NCI-H69 (cell line): ENCODE measurements at places on chromosomes 11 and 22.

DNA sequence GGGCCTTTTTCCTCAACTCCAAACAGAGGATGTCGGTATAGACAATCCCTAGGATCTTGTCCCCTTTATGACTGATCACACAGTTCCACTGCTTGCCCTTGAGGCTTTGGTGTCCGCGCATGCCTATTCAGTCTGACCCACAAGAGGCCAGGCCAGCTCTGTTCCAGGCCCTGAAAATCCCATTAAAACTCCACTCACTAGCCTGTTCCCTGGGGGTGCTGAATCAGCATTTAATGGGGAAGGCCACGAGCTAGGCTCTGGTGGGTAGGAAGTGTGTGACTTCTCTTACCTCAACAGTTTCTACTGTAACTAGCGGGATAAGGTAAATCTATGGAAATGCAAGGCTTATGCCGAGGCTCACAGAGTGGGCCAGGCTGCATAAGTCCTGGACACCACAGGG lies 117.7 kb downstream of the PTPRJ start:
- DNase-seq = no peak

DNA sequence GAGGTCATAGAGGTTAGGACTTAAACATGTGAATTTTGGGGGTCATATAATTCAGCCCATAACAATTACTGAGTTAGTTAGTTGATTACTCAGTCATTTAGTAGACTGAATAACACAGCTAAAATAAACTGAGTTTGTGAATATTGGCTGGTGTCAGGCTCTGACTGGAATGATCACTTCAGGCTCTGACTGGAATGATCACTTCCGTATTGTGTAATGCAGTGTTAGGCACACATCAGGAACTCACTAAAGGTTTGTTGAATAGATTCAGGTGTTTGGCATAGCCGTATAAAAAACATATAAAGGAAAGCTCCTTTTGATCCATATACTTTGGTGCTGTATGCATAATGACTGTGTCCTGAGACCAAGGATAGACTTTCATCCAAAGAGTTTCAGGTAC lies 610.5 kb downstream of the INSC start:
- DNase-seq = no peak

- DNase-seq = no peak
These were observed 24.1 kb downstream of the LARGE1 start for GRCh38 chr22:33896154-33896553.

- DNase-seq = peak; percentile 25
These were observed 8.2 kb upstream of the SYT8 start for GRCh38 chr11:1826552-1827094.

- peak; percentile 78 for DNase-seq
These were observed 645 bp downstream of the CDC42BPG start for GRCh38 chr11:64843686-64844329.

DNA sequence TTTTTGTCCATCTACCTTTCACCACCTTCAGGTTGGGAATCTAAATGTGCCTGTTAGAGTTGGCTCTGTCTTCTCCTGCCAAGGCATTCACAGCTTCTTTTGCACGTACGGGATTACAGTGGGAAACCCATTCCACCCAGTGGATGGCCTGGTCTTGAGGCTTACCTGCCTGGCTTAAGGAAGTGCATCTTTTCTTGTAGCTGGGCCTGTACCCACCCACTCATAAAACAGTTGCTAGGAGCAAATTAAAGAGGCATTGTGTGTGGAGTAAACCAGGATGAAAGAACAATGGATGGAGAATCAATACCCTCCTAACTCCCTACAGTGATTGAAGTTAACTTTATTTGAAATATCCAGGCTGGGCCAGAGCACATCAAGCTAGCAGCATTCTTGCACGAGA lies 71.6 kb downstream of the TEAD1 start:
- DNase-seq = peak; percentile 80

GRCh38 chr11:20258376-20258895 lies 98.2 kb upstream of the DBX1 start:
- DNase-seq = peak; percentile 77

DNA sequence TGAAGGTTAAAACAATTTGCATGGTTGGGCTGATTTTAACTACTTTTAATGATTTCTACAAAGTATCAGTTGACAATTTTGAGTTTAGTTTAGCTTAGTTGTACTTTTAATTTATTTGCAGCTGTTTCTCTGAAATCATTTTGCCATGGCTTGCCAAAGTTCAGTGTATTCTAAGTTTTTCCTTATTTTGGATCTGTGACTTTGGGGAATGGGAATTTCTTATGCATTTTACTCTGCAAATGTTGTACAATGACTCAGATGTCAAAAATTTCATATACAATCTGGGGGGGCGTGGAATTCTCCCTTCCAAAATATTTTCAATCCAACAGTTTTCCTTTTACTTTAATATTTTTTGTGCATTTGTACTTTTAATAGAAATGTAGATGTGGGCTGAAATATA lies 8.9 kb upstream of the DCHS1 start:
- DNase-seq = no peak

DNA sequence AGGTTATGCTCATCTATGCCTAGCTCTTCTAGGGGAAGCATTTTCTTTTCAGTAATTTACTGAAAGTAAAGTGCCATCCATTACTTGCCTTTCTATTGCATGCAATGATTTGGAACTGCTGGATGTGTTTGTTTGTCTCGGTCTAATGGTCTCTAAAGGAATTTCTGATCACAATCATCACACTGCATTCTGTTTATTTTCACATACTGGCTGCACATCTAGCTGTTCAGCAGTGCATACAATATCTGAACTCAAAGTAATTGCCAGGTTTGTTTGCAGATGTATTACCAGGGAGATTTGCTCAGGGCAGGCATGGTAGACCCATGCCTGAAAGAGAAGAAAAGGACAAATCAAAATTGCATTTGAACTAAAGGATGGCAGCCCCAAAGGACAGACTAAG lies 36.4 kb upstream of the CWF19L2 start:
- peak; percentile 13 for DNase-seq

- no peak for DNase-seq
These were observed 723 bp upstream of the SCUBE1 start for GRCh38 chr22:43343670-43344519.

- DNase-seq = peak; percentile 72
These were observed at the start of gene TRPM5 for GRCh38 chr11:2443881-2444820. TRPM5 (minus strand) TSS chr11:2444514; CDS start chr11:2423036, 21,478 bp downstream.

DNA sequence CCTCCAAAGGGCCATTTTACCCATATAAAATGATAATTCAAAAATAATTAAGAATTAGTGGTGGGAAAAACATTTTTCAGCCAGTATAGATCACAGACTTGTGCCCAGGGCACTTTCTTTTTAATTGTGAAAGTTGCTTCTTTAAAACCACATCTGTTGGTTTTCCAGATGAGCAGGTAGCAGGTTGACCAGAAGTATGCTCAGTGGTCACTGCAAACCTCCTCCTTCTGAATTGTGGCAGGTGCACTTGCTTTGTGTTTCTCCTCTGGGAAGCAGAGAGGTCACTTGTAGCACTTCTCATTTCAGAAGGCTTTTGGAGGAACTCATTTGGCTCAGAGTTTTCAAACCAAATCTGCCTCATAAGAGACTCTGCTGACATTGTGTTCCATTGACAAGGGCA lies 24.6 kb upstream of the CWF19L2 start:
- no peak for DNase-seq

DNA sequence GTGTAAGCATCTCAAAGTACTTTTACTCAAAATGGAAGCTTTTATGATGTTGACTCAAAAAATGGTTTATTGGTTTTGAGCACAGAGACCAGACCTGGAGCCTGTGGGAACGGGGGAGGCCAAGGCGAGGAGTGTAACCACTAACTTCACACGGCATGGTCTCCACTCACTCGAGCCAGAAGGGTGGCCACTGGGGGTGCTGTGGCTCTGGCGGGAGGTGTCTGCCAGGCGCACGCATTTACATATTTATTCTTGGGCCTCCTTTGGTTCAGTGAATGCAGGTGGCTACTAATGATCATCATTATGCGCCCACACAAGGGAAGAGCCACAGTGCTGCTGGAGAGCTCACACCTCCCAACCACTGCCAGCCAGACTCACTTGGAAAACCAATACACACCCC lies 64.6 kb downstream of the FLRT1 start:
- peak; percentile 91 for DNase-seq

- DNase-seq = no peak
These were observed 12.4 kb downstream of the GRAP2 start for GRCh38 chr22:39913321-39913720.

GRCh38 chr22:37967637-37968451 lies 14.3 kb downstream of the POLR2F start:
- no peak for DNase-seq

DNA sequence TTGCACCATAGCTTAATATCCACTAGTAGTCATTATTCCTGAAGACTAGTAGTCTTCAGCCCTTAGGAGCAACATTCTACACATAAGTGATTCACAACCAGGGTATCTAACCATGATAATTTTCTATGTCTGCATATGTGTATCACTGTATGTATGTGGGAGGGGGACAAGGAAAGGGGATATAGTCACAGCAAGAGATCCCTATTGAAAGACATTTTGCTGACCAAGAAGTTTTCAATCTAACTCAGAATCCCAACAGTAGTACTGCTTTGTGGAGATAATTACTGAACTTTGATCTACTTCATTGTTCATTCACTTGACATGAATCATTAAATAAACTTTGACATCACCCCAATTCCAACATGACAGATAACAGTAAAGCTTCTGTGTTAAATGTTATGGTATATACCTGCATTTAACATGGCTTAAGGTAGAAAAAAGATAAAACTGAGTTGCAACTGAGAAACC lies 10.3 kb downstream of the PIK3C2A start:
- DNase-seq = no peak

DNA sequence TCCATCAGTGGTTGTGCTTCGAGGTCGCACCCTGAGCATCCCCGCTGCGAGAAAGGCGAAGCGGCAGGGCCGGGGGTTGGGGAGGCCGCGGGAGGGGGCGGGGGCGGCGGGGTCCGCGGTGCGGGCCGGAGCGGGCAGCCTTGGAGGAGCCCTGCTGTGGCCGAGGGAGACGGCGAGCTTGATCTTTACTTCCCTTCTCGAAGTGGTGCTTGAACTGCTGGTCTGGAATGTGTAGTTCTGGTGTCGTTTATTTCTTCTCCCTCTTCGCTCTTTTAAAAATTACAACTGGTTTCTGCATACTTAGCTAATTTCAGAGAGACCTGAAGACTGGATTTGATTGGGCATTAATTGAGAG lies 1.1 kb downstream of the APLP2 start:
- peak; percentile 76 for DNase-seq

DNA sequence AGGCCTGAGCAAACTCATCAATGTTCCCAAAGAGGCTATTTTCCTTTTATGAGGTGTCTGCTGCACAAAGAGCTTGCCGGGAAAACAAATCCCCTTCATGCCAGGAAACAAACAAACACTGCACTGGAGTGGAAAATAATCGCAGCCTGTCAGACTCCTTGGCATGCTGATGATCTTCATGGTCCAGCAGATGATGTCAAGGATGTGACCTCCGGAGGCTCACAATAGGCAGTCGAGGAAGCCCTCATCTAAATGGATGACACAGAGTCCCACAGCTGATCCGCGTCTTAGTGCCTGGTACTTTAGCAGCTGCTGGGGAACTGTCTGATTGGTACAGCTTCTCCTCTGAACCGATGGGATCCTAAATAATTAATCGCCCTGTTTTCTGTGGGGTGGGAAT lies 187.6 kb downstream of the TENM4 start:
- no peak for DNase-seq

DNA sequence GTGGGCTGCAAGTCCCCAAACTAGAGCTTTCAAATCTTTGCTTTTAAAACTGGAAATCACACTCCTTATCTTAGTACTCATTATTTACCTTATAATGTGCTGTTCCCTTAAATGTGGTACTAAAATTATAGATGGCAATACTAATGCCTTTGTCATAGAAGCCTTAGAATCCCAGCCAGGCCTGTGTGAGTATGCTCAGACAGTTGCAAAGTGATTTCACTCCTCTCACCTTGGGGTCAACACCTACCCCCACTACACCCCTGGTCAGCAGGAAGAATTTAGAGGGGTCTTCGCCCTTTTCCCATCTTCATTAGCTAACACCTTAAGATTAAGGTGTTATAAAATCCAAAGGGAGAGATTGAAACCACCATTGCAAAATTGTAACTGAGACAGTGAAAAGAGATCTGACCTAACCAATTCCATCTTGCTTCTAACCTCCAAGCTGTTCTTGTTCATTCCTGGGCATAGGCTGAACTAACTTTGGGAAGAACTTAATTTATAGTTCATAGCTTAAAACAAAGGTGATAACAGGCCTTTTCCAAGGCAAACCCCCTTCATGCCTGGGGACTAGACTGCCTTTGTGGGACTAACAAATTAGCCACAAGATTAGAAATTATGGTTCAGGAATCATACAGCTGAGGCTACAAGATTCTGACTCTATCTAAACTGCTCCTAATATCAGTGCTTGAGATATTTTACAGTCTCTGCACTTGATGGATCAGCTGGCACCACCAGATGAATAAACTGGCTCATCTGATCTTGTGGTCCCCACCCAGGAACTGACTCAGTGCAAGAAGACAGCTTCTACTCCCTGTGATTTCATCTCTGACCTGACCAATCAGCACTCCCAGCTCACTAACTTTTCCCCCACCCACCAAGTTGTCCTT lies 10.4 kb upstream of the MRPL17 start:
- DNase-seq = no peak

DNA sequence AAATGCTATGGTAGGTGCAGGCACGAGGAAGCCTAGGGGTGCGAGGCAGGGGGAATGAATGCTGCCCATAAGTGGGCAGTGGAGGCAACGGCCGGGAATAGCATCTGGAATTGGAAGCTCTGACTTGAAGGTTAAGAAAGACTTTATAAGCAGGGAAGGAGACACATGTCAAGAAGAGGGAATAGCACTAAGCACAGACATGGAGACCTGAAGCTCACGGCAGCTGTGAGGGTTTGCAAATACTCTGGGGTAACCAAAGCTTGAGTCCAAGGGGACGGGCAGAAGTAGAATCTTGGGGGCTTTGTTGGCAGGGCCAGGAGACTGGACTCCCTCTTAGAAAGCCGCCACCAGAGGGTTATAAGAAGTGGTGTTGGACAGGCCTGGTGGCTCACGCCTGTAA lies 112.6 kb downstream of the CEP164 start:
- no peak for DNase-seq

GRCh38 chr11:86460461-86461385 lies 86.0 kb downstream of the CCDC81 start:
- peak; percentile 22 for DNase-seq

GRCh38 chr11:117930668-117931330 lies 1.6 kb upstream of the TMPRSS13 start:
- no peak for DNase-seq

DNA sequence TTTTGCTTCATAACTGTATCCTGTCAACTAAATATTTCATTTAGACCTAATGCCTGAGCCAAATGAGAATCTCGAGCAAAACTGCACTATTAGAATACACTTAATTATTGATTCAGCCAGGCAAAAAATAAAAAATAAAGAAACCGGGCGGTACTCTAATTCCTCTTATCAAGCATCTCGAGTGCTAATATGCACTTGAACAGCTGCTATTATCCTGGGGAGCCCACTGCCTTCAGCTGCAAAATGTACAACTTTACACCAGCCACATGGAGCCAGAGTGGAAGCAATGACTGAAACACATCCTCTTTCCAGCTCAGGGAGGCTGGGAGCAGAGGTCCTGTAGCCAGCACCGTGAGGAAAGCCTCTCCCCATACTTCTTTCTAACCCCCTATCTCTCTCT lies 390.0 kb upstream of the CADM1 start:
- DNase-seq = no peak
